NCI-H446 (cell line): ENCODE measurements at places on chromosomes 6 and 20.

GRCh38 chr6:127381384-127381783 is 38.0 kb upstream of the ECHDC1 start:
- DNase-seq, result no peak

- no peak for DNase-seq
These were observed 14.3 kb downstream of the STX7 start for GRCh38 chr6:132498638-132499037.

GRCh38 chr6:169087443-169088041 is 166.1 kb downstream of the THBS2 start:
- DNase-seq, result no peak

GRCh38 chr6:139659196-139659595 is 284.7 kb upstream of the CITED2 start:
- no peak for DNase-seq

- no peak for DNase-seq
These were observed 570.4 kb upstream of the GJE1 start for GRCh38 chr6:141562186-141562811.

GRCh38 chr20:44746367-44747165 is 901 bp downstream of the KCNK15 start:
- no peak for DNase-seq

GRCh38 chr6:106475284-106475683 is 114.8 kb downstream of the CRYBG1 start:
- DNase-seq, result no peak

GRCh38 chr20:50874758-50875665 is 56.2 kb downstream of the ADNP start:
- DNase-seq, result no peak

- no peak for DNase-seq
These were observed 216.8 kb downstream of the GJA1 start for GRCh38 chr6:121652223-121652622.

- DNase-seq, result no peak
These were observed 94.7 kb downstream of the SMOC2 start for GRCh38 chr6:168535711-168536110.

GRCh38 chr6:150599199-150600009 is at the start of gene PLEKHG1:
PLEKHG1 (plus strand) TSS chr6:150599885; CDS start chr6:150733682, 133,797 bp downstream.
- no peak for DNase-seq

- DNase-seq, result no peak
These were observed 100.7 kb downstream of the NOL4L start for GRCh38 chr20:32484225-32484957.

- DNase-seq, result no peak
These were observed 46.4 kb upstream of the CAP2 start for GRCh38 chr6:17347012-17347411.

DNA sequence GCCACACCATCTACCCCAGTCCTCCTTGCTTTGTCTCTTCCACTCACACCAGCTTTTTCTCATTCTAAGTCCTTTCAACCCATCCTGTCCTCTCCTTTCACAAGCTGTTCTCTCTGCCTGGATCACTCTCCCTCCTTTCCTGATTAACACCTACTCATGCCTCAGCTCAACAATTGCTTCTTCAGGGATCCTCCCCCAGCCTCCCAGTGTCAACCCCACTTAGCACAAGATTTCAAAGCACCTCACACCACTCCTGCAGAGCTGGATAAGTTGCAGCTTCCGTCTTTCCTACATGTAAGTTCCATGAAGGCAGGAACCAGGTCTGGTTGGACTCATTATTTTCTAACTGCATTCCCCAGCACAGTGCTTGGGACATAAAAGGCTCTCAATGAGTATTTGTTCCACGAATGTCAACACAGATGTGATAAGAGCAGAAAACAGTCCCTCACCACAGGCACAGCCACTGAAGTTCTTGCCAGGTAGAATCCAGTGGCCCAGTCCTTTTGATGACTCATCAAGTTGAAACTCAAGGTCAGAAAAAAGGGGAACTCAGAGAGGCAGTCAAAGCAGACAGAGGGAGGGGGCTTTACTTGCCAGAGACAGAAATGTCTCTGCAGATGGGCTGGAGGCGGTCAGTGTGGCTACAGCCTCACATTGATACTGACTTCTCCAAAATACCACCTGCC is 193.4 kb upstream of the PRDM1 start:
- DNase-seq, result no peak

DNA sequence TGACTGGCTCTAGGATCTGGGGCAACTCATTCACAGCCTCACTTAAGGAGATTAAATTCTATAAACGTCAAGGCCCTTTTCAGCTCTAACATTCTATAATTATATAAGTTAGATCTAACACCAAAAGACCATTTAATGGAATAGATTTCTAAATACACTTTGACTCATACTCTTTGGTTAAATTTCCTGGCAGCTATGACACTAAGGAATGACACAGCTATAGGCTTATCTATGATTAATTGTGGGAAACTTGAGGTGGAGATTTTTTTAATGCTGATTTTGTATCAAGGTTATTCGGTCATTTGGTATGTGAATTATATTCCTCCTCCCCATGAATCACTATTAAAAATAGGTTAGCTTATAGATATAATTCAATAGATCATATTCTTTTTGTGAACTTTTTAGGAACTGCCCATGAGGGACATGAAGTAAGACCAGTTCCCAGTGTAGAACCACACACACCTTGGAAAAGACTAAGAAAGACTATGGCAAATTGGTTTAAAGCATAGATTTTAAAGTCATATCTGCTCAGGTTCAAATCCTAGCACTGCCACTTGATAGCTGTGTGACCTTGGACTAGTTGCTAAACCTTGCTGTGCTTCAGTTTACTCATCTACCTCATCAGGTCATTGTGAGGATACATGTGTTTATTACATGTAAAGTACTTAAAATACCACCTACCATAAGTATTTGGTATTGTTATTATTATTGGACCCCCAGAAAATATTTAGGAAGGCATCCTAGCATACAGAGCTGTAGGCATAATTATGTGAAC is 116.0 kb downstream of the CRYBG1 start:
- DNase-seq, result no peak

DNA sequence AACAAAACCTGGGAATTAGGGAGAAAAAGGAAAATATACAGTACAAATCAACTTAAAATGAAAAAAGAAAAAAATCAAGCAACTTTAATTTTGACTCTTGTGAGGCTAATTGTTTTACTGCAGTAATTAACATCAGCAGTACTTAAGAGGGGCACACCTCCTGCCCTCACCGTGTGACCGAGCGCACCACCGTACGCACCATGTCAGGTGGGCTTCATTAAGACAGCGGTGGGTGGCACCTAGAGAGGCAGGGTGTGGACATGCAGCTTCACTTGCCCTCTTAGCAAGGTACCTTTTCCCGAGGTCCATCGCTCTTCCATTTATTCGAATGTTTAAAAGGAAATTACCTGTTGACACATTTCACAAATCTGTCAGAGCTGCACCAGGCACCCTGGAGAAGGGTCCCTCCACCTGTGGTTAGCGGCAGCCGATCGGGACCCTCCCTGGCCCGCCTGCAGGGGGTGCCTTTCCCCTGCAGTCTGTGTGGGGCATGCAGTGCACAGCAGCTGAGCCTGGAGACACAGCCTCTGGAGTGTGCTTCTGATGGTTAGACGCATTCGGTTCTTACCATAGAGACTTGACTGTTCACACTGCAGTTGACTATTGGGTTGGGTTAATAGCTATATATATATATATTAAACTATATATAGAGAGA is 184.1 kb downstream of the TMEM242 start:
- DNase-seq, result no peak

DNA sequence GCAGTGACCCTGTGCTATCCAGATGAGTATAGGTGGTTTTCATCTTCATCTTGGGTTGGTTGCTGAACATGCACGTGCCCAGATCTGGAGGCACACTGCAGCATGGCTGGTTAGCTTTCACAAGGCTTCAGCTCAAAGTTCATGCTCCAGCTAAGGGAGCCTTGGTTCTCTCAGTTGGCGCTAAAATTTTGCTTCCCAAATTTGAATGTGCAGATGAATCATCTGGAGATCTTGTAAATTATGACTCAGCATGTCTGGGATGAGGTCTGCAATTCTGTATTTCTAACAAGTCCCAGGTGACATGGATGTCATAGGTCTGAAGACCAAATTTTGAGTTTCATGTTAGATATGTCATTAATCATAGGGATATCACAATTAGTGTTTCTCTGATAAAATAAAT is 230.8 kb downstream of the FOXA2 start:
- no peak for DNase-seq

DNA sequence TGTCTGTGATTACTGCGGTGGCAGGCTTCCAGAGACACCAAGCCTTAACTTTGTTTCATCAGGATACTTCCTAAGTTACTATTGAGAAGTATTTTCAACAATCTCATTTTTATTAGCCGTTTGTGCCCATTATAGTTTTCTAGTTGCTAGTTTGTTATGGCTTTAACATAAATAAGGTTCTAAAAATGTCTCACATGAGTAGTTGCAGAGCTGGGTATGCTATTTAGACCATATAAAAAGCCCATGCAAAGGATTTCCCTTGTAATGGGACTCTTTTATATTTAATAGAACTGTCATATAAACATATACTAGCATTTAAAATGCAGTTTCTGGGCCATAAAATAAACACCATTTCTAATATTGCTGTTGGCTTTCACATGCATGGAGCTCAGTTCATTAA is 205.3 kb upstream of the TCF21 start:
- no peak for DNase-seq

DNA sequence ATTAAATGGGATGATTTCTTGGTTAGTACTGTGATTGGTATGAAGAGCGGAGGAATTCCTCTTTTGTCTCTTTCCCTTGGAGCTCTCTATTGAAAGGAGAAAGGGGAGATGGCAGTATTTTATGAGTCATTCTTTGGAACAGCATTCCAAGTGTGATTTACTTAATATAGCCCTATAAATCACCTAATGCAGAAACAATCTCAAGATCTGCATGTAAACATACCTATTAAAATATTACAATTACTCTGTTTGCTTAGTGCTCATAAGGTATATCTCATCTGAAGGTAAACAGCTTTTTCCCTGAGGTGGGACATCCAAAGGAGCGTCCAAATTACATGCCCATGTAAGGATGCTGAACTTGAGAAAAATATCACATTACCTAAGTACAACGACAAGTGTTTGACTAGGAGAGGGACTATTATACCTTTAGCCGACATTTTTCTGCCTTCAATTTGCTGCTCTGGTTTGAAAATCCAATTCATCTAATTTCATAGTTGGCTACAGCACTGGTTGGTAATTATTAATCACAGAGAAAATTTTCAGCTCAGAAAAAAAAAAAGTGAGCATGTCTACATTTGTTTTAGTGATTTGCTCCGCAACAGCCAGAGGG is 229.0 kb downstream of the FOXC1 start:
- no peak for DNase-seq

DNA sequence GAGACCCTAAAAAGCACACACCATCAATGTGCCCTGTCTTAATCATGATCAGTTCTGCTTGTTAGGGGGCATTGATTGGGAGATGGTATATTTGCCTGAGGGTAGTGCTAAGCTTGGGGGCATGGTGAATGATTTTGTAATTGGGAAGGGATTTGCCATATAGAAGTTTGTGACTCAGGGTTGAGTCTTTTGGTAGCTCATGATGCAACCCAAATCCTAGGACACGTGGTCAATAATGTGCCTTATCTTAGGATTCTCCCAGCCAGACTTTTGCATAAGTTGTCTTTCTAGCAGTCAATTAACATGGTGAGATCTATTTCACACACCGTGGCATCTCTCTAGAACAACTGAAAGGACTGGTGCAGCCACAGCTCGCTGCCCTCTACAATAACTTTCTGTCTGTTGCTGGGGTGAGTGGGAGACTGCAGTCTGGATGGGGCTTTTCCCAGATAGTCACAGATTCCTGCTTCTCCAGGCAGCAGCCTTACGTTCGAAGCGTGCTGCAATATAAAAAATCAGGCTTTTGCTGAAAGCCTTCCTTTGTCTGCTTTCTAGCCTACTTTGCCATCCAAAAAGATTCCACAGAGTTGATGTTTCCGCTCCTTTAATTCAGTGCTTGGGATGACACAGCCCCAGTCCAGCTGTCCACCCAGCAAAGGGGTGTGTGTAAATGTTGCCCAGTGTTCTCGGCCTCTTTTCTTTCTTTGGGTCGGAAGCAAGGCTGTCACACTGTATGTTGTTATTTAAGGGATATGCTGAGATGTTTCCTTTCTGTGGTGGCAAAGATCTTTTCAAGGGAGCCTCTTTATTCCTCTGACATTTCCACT is 58.9 kb downstream of the ID4 start:
- no peak for DNase-seq

GRCh38 chr20:43220612-43221011 is 30.9 kb upstream of the PTPRT start:
- DNase-seq, result no peak

- DNase-seq, result no peak
These were observed 33.2 kb downstream of the SCGN start for GRCh38 chr6:25685251-25685650.

- no peak for DNase-seq
These were observed 329.0 kb downstream of the GRIK2 start for GRCh38 chr6:101722471-101722870.

- no peak for DNase-seq
These were observed 7.2 kb upstream of the SDCBP2 start for GRCh38 chr20:1335961-1336698.

DNA sequence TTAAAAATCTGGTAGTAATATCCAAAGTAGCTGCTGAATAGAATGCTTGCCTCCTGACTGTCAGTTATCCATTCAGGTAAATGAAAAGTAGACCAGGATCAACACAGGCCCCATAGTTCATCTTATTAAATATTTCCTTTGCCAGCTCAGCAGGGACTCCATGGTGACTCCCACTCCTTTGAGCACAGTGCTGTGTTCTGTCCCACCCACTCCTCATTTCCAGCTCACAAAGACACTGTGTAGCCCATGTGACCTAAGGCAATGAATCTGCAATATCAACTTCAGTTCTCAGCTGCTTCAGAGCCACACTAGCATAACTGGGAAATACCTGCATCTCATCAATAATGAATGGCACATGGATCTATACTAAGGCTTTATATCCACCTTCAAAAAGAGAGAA is 189.5 kb upstream of the MANEA start:
- DNase-seq, result no peak

DNA sequence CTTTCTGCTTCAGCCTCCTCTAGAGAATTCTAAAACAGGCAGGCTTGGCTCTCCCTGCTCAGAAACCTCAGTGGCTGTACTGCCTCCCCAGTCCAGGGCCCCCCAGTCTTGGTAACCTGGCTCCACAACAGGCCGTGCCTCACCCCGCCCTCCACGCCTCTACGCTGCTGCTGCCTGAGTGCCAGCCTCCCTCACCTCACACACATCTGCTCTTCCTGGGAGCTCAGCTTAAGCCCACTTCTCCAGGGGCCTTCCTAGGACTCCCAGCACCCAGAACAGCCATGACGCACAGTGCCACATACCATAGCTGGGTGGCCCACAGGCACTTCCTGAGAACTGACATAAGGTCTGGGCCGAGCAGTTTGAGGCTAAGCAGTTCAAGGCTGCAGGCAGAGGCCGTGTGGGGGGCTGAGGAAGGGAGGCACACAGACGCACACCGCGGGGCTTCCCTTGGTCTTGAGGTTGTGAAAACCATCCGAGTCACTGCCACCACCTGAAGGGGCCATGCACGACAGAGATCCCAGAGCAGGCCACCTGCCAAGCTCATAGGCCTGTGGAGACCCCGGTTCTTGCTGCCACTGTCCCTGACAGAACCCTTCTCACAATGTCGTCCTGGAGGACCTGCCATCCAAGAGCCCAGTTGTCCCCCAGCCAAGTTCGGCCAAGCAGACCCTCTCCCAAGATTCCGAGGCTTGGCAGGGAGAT is 42.6 kb downstream of the DSTN start:
- no peak for DNase-seq
